ENCODE measurements at places on chromosomes 7 and 10.

DNA sequence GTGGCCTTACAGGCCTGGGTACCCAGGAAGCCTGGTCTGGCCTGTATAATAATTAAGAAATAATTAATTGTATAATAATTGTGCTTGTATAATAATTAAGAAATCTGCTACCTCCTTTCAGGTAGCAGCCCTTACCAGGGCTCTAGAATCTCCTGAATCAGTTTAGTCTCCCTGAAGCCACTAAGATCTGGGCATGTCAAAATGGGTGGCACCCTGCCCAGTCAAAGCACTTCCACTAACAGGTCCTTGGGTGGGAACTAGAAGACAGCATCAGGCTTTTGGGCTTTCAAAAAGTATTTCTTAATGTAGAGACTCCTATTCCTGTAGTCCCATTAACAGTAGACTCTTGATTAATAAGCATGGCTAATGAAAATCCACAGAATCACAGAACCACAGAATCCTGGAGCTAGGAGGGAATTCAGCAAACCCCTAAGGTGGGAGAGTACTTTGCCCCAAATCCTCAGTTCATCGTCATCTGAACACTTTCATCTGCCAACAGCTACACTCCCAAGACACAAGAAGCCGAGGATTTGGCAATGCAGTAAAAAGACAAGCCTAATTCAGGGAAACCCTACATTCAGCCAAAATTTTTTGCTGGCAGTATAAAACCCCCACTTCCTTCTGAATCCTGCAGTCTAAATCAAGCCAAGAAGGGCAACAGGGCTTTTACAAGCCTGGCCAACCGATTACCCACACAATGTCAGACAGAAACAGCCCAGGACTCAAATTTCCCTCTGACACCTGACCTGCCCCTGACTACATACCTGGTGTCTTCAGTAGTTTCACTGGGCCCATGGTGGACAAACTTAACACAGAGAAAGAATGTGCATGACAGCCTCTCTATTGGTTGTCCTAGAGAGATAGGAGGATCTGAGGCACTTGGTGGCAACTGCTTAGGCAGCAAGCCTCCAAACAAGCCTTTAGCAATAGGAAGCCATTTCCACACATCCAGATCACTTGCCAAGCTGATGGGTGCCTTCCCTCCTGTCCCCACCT, 5.9 kb upstream of the IL6 start:
- DNase-seq, result no peak

- DNase-seq, result no peak
Measured at GRCh38 chr7:1070544-1071011, 17.3 kb upstream of the GPER1 start.

GRCh38 chr7:125547505-125547904, 617.9 kb upstream of the POT1 start:
- DNase-seq, result no peak

DNA sequence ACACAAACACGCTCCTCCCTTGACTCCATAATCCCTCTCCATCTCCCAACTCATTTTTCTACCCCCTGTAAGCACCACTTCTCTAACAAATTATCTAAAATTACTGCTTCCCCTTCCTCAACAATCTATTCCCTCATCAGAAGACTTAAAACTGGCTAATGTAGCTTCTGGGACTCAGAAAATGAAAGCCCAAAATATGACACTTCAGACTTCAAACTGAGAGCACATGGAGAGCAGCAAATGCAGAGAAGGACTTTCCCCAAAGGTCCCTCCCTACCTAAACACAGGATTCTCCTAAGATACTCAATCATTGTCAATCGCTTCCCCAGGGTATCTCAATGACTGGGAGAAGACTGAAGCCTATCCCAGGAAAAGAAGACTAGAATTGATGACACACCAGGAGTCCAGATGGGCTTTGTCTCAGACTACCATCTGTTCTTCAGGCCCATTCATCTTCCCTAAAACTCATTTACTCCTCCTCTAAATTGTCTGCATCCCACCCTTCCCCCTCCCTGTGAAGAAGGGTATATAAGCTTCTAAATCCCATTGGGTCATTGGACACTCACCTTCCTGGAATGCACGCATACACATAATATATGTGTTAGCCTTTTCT, 39.2 kb downstream of the ST8SIA6 start:
- no peak for DNase-seq

DNA sequence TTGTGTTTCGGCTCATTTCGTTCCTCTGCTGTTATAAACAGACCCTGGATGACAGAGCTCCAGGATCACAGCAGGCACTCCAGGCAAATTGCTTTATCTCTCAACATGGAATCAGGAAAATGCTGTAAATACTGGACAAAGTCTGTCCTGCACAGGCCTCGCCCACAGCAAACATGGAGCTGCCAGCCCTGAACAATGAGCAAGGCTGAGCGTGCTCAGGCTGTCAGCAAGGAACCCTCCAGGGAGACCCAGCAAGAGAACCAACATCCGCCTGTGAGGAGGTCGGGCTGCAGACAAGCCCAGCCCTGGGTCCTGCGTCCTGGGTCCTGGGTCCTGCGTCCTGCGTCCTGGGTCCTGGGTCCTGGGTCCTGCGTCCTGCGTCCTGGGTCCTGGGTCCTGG, 180.8 kb downstream of the PTPRN2 start:
- DNase-seq, result no peak

GRCh38 chr10:124870854-124871425, 69.3 kb downstream of the ABRAXAS2 start:
- DNase-seq, result no peak

DNA sequence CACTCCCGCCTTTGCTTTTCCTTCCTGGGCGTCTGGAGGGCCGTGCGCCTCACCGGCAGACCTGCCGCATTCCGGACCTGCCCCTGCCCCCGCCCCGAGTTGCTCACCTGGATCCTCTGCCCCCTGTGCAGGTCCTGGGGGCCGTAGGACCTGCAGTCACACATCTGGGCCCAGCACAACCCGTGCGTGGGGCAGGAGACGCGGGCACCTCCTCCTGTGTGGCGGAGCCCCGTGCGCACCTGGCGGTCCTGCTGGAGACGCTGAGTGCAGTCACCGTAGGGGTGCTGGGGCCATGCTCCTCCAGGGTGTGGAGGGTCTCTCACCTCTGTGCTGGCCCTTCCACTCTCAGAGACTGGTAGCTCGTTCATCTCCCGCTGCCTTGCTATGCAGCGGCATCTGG, 85.5 kb downstream of the DNAJB6 start:
- no peak for DNase-seq

DNA sequence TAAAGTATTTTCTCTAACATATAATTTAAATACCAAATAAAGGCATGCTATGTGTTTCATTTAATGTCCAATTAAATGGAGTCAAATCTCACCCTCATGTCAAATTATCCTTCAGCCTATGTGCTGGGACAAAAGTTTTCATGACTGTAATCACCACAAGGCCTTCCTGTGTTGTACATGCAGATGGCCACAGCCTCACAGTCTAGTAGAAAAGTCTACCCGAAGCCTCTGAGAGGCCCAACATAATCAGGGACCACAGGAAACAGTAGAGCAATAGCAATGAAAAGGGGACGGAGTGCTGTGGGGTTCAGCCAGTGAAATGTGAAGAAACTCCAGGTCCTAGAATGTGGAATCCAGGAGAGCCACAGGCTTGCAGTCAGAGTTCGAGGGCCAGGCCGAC, 140.2 kb upstream of the KLF6 start:
- no peak for DNase-seq

DNA sequence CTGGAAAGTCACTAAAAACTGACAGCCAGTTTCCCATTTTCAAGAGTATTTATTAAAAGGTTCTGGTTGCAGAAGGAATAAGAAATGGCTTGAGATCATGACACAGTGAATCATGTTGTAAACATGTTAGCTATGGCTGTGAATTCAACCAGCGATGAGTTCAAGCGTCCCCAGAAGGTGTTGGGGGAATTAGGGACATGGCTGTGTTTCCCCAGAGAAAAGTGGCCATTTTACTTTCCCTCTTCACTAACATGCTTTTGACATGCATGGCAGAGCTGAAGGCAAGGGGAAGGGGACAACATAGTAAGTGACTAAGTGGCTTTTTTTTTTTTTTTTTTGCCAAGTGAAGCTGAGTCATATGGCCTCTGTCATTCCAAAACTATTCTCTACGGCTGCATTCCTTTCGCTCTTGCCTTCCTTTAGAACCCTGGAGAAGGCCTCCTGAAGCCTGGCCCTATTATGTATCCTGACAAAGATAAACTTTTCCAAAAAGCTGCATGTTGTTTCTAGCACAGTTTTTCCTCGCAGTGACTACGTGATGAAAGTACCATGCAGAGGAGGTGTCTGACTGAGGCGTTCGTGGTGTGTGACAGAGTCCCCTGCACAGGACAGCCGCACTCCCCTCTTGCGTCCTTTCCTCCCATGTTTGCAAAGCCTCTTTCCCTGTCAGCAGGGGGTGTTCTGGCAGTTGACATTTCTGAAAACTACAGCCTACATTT, 46.9 kb downstream of the EGFR start:
- DNase-seq, result no peak

DNA sequence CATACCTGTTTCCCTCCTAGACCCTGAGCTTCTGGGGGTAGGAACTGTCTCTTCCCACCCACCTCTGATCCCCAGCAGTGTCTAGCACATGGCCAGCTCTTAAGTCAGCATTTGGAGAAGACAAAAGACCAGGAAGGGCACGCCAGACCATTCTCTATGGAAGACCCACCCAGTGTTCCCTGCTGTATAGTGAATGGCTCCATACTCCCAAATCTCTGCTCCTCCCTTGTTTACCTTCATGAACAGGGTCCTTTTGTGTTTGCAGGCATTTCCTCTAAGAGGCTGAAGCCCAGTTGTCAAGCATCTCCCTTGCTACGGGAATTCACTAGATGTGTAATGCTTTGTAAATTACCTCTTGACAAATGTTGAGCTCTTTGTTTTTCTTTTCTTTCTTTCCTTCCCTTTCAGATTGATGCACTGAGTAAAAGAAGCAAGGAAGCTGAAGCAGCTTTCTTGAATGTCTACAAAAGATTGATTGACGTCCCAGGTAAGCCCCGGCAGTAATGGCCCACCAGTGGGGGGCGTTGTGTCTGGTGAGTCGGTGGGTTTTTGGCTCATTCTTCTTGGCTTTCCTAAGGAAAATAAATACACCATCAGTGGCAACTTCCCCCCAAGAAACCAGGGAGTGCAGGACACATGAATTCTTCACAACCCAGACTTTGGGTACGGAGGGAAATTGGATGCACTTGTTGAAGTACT, 216.6 kb upstream of the SH2B2 start:
- no peak for DNase-seq

Measured in iPS DF 19.7 (cell line).